ENCODE measurements at places on chromosomes 3 and 15. TPM values are rescaled to one million over a fixed set of nuclear protein-coding genes. Genes with fewer than 3 reads are reported as not detected.

GRCh38 chr3:34683851-34684250 lies 885.4 kb downstream of the PDCD6IP start:
- DNase-seq, result peak; percentile 41

Gene BHLHE40
- 2.2 TPM for total RNA-seq

Gene DNAJA4
- total RNA-seq, result 2.5 TPM

DNA sequence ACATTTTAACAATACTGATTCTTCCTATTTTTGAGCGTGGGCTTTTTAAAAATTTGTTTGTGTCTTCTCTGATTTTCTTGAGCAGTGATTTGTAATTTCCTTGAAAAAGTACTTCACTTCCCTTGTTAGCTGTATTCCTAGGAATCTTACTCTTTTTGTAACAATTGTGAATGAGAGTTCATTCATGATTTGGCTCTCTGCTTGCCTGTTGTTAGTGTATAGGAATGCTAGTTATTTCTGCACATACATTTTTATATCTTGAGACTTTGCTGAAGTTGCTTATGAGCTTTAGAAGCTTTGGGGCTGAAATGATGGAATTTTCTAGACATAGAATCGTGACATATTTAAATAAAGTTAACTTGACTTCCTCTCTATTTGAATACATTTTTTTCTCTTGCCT lies 582.8 kb upstream of the BCHE start:
- no peak for DNase-seq

Gene CCRL2
- not detected for total RNA-seq

DNA sequence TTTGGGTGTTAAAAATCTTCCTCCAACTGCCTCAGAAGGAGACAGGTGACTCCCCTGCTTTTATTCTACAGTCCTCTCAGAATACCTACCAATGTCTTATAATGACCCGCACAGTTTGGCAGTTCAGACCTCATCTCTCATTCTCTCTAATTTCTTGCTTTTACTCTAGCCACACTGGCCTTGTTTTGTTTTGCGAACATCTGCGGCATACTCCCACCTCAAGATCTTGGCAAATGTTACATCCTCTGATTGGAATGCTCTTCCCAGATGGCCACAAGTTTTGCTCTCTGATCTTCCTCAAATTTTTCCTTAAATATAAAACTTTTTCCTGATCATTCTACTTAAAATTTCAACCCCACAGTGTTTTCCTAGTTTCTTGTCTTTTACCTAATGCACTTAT lies 94.1 kb downstream of the PLSCR2 start:
- no peak for DNase-seq

All from H1 (cell line).